ENCODE measurements at places on chromosomes 3 and 15.

GRCh38 chr3:118884748-118885206 is 149.9 kb downstream of the IGSF11 start:
- DNase-seq = no peak

- DNase-seq = no peak
These were observed 39.0 kb downstream of the IL12A start for GRCh38 chr3:160027541-160028195.

- DNase-seq = no peak
These were observed 63.9 kb downstream of the RBM6 start for GRCh38 chr3:50003824-50004223.

DNA sequence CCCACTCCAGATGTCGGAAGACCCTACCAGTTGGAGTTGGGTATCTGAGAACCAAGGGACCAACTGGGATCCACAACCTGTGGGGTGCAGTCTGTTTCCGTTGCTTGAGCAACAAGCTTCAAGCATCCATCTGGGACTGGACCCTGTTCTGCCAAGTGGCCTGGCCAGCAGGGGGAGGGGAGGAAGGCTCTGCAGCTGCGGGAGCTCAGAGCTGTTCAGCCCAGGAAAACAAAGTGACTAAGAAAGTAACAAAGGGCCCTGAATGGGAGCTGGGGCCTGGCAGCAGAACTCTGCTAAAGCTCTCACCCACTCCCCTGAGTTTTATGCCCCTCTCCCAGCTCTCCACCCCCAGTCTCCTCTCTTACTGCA is 2.7 kb downstream of the TYRO3 start:
- DNase-seq = no peak

DNA sequence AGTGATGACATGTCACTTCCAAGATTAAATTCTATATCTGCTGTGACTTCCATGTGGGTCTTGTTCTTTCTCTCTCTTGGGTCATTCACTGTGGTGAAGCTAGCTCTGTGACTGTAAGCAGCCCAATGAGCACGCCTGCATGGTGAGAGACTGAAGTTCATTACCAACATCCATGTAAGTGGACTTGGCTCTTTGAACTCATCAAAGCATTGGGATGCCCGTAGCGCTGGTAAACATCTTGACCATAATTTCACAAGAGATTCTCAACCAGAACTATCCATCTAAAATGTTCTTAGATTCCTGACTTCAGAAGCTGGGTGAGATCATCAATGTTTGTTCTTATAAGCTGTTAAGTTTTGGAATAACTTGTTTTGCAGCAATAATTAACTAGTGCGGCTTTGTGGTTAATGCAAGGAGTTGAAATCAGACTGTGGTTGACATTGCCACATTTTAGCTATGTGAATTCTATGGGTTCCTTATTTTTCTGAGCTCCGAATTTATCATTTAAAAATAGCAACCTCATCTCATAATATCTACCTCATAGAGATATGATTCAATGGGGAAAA is 31.6 kb upstream of the LRRC3B start:
- no peak for DNase-seq

- DNase-seq = no peak
These were observed 50.8 kb upstream of the RPL32 start for GRCh38 chr3:12891985-12892839.

- no peak for DNase-seq
These were observed 27.6 kb downstream of the SLC9A9 start for GRCh38 chr3:143820466-143821221.

DNA sequence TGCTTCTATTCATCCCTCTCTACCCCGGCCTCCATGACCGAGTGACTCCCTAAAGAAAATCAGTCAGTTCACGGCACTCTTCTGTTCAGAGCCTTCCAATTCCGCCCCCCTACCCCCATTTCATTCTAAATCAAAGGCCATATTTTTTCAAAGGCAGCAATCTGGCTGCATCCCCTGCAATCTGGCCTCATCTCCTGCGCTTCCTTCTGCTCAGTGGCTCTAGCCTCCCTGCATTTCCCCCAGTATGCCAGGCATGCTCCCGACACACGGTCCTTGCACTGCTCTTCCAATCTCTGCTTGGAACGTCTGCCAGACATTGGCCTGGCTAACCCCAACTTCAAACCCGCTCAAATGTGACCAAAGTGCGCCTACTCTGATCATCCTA is 67.7 kb downstream of the EXOG start:
- no peak for DNase-seq

DNA sequence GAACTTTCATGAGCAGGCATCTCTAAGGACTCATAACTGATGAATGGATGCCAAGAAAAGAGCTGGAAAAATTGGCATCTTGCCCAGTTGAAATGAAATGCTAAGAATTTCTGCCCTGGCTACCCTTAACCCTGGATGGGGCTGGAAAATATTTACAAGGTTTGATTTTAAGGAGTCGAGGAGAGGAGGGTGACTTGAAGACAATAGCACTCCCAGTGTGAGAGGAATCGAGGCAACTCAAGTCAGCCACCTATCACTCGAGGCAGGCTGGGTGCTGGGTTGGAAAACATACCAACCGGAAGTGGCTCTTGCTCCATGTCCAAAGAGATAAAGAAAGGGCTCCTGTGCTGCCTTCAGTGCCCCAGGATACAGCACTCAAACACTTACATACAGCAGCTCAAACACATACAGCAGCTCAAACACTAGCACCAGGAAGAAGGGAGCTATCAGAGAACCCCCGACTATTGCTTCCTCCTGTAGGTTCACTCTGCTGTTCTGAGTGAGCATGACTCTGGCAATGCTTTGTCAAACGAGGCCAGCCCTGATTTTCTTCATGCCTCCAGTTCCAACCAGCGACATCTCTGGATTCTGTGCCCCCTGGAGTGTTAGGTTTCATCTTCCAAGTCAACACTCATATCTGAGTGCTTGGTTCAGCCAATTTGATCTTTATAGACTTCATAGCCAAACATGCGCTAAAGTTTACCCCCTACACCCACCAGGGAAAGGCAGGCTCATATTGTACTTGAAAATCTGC is 4.9 kb downstream of the PRICKLE2 start:
- no peak for DNase-seq

DNA sequence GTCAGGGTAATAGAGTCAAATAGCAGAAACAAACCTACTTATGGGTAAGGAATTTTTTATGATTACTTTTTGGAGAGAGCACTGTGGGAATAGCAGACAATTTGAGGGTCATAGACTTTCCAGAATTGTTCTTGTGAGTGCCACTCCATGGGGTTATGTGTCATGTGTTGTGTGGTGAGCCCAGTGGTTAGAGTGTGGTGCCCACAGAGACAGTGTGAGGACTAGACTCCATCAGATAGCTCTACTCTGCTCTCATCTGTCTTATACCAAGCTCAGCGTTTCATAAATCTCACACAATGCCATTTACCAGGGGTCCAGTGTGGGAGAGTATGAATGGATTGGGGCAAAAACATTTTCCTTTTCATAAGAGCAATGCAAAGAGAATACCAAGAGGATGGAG is 188.9 kb downstream of the AGBL1 start:
- DNase-seq = no peak

- no peak for DNase-seq
These were observed 110.3 kb downstream of the MYLK start for GRCh38 chr3:123773681-123774431.

DNA sequence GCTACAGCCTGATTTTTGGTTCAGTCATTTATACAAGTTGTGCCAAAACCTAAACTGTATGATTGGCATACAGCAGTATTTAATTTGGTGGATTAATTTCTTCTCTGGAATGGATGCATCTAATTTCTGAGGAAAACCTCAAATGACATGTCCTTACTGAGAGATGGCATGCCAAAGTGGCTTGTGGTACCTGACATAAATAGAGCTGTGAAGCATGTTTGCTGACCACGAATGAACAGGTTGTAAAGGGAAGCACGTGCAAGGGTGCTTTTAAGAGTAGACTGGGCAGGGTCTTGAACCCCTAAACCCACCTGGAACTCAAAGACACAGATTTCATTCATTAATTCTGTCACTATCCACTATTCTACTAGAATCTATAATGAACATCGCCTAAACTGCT is 77.2 kb downstream of the TP63 start:
- DNase-seq = no peak

DNA sequence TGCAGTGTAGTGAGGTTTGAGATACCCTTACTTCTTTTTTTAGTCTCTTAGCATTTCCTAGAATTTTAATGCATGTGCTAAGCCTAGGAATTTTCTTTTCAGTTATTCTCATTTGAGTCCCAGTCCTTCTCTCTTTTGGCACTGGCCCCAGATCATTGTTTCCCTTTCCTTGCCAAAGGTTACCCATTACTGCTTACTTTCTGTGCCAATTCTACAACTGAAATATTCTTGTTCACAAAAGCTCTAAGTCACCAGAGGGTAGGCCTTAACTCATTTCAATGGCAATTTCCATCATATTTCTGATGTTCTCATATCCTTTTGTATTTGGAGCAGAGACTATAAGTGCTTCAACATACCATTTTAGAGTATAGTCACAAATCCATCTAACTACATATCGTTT is 199.6 kb upstream of the CBLB start:
- DNase-seq = no peak
